GM06990 (cell line): ENCODE measurements at places on chromosomes 6 and 20.

- DNase-seq, result peak; percentile 57
Measured at GRCh38 chr6:90425161-90425641, 128.6 kb upstream of the BACH2 start.

GRCh38 chr6:89118931-89119330, 1.1 kb upstream of the SRSF12 start:
- no peak for DNase-seq

DNA sequence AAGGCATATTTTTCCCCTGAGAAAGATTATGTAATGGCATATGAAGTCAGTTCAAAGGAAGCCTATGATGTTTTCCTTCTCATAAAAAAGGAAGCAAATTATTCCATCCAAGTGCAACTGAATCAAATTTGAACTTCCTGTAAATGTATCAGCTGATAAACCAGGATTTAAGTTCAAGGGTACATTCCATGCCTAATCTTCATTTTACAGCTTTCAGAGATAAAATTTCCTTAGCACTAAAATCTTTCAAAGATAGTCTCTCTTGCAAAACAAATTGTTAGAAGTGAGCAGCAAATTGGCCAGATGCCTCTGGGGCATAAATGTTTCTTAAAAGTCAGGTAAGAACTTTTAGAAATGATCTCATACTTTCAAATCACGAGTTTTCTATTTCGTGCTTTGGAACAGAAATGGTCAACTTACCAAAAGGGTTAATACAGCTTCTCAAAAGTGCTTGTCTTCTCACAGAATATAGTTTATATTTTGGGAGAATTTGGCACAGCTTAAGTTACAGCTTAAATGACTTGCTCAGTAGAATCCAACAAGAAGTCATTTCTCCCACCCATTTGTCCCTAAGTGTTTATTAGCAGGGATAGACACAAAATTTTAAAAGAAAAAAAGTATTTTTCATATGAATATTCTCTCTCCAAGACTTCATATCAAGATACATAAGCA, 2.7 kb upstream of the TCF21 start:
- DNase-seq, result no peak

- DNase-seq, result no peak
Measured at GRCh38 chr6:130547723-130548122, 181.9 kb downstream of the TMEM200A start.

GRCh38 chr6:38179300-38179699, 359.8 kb downstream of the ZFAND3 start:
- DNase-seq, result no peak

- DNase-seq, result no peak
Measured at GRCh38 chr6:138500045-138500665, 861 bp upstream of the NHSL1 start.

DNA sequence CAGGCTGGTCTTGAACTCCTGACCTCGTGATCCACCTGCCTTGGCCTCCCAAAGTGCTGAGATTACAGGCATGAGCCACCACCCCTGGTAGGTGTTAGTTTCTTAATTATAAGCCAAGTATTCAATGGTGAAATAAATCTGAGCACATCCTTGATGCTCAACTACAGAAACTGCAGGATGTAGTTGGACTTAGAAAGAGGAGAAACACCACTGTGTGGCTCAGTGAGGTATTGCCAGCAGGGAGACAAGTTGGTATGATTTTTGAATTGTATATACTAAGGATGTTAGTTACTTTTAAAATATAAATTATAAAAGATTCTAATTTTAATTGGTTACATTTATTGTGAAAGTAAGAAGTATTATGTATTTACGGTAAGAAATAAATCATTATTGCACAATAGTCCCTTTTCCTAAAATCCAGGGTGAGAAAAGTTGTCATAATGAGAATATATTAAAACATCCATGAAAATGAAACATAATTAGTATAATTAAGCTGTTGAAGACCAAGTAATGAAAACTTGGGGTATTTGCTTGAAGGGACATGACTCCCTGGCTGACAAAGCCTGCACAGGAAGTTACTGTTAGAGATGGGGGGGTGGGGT, 17.6 kb downstream of the SLC18B1 start:
- DNase-seq, result no peak

GRCh38 chr20:23240519-23240918, 110.1 kb upstream of the NXT1 start:
- DNase-seq, result no peak
